ENCODE measurements at places on chromosomes 3 and 15. TPM values are rescaled to one million over a fixed set of nuclear protein-coding genes. Genes with fewer than 3 reads are reported as not detected.

EFHB gene
- total RNA-seq = 1.4 TPM

CD276 gene
- total RNA-seq = 198 TPM

SCN11A gene
- total RNA-seq = 1.6 TPM

DNA sequence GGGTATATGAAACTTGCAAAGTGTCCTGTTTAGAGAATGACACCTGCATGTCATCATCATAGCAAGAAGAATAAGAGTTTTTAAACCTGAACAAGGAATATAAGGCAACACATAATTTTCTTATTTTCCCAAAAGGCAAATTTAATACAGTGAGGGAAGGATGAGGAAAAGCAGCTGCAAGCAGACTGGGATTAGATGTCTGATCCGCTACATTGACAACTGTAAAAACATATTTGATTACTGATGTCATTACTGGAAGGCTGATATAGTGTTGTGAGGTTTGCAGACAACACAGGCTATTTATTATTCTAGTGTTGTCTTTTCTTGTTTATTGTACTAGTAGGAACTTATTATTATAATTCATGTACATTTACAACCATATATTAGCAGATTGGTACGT, 528.7 kb downstream of the ZIC1 start:
- H3K27me3 ChIP-seq = no peaks in the 10 kb centered on the region
- H3K4me1 ChIP-seq = peaks cover 10% of the 10 kb centered on the region
- H3K4me3 ChIP-seq = no peak overlapping the region
- H3K27ac ChIP-seq = no peak overlapping the region
- no peak for DNase-seq
- no peaks in the 10 kb centered on the region for H3K36me3 ChIP-seq

DNA sequence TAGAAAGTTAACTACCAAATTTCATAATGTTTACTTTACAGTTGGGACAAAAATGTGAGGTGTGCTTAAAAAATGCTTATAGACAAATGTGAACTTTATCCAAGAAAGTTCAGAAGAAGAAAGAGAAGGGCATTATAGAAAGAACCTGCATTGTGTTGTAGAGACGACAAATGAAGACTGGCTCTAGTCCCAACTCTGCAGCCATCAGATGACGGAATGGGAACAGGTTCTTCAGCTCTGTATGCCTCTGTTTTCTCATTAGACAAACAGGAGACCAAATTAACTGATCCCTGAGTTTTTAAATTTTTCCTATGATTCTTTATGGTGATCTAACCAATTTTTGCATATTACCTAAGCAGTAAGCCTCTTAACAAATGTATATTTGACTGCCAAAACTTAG, 49.2 kb downstream of the PDZRN3 start:
- H3K4me3 ChIP-seq = no peak overlapping the region
- peaks cover 11% of the 10 kb centered on the region for H3K27me3 ChIP-seq
- DNase-seq = no peak
- peaks cover 5% of the 10 kb centered on the region for H3K36me3 ChIP-seq
- H3K4me1 ChIP-seq = peaks cover 36% of the 10 kb centered on the region
- no peak overlapping the region for H3K27ac ChIP-seq

DNA sequence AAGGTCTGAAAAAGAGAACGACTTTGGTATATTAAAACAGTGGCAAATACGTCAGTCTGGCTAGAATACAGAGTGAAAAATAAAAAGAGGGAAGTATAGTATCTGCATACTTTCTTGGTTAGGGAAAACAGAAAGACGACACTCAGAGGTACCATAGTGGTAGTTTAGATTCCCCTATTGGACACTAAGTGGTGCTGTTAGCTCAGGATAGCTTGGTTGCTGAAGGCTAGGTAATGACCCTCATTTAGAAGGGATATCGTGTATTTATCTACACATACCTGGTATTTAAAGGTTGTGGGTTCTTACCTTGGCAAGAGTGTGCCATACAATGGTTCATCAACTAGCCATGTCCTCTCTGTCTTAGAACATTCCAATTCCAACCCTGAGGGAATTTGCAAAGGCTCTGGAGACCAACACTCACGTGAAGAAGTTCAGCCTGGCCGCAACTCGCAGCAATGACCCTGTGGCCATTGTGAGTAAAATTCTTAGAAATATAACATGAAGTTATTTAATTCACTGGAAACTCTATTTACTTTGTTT, 31.0 kb downstream of the TMOD2 start:
- H3K27ac ChIP-seq = no peak overlapping the region
- H3K4me3 ChIP-seq = no peak overlapping the region
- no peaks in the 10 kb centered on the region for H3K27me3 ChIP-seq
- DNase-seq = no peak

- H3K27ac ChIP-seq = no peak overlapping the region
- H3K36me3 ChIP-seq = no peaks in the 10 kb centered on the region
- no peak overlapping the region for H3K4me3 ChIP-seq
Observed at GRCh38 chr3:79534727-79535126, 233.1 kb downstream of the ROBO1 start.

Measured in progenitor cell of endocrine pancreas (in vitro differentiated cells).